Chondrocyte (in vitro differentiated cells): ENCODE measurements at places on chromosomes 2 and 18. TPM values are rescaled to one million over a fixed set of nuclear protein-coding genes. Genes with fewer than 3 reads are reported as not detected.
A peak's percentile ranks its signal among the peaks of the same experiment; 100 is the strongest.

DNA sequence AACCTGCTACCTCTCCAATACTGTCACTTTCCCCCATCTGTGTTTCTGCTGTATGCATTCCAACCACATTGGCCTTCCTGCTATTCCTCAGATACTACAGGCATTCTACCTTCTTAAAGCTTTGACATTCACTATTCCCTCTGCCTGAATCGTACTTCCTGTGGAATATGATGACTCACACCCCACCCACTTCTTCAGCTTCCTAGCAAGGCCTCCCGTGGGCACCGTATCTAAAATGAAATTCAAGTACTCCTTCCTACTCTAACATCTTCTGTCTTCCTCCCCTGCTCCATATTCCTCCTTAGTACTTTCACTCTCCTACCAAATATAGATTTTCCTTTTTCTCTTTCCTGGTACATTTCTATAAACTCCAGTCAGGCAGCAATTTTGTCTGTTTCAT is 710.4 kb downstream of the RNF144A start:
- H3K36me3 ChIP-seq: no peaks in the 10 kb centered on the region
- no peak for DNase-seq
- H3K4me1 ChIP-seq: no peaks in the 10 kb centered on the region
- no peak overlapping the region for H3K27ac ChIP-seq

Gene GPR75
- 1.1 to 2.4 TPM (median 1.2 TPM) in 3 replicates for total RNA-seq

Gene RBKS
- 0.45 to 1.3 TPM (median 0.49 TPM) in 3 replicates for total RNA-seq

DNA sequence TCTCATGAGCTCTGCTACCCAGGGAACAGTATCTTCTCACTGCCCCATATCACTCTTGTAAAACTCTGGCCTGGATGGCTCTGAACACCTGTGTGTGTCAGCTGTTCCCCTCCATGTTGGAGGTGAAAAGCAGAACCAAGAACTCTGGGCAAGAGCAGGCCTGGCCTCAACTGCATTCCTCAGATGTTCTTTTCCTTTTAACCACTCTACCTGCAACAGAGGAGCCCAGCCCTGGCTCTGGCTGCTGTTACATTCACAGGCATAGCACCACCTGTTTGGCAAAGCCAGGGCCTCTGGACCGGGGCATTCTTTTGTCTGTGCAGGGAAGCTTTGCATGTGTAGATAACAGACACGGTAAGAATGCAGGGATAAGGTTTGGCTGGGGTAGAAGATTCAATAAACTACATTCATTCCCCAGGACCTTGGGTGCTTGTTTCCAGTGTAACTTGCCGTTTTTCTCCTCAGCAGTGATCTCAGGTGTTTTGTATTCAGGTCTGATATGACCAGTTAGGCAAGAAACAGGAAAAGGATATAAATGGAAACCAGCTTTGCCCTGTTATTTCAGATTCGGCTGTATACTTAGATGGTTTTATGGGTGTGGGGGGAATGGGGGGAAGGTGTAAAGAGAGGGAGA is 95.1 kb downstream of the SPTBN1 start:
- no peak overlapping the region for H3K4me3 ChIP-seq
- no peak overlapping the region for H3K27ac ChIP-seq
- peaks cover 33% of the 10 kb centered on the region for H3K4me1 ChIP-seq
- no peaks in the 10 kb centered on the region for H3K27me3 ChIP-seq
- DNase-seq: no peak

DNA sequence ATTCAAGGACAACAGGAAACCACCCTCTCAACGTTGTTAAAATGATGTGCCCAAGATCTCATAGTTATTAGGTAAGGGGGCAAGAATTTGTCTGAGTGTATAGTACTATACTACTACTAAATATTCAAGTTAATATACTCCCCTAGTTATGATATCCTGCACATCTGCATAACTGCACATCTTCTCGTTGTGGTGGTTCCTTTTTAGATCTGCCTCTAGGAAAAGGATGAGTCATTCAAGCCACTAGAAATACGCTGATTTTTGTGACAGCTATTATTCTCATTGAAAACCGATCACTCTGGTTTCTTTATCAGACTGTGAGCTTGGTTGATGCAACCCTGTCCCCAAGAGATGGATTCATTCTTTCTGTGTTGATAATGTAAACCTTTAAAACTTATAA is 1067.0 kb upstream of the FANCL start:
- DNase-seq: no peak
- no peaks in the 10 kb centered on the region for H3K36me3 ChIP-seq
- H3K27me3 ChIP-seq: peaks cover 21% of the 10 kb centered on the region
- H3K4me1 ChIP-seq: no peaks in the 10 kb centered on the region

DNA sequence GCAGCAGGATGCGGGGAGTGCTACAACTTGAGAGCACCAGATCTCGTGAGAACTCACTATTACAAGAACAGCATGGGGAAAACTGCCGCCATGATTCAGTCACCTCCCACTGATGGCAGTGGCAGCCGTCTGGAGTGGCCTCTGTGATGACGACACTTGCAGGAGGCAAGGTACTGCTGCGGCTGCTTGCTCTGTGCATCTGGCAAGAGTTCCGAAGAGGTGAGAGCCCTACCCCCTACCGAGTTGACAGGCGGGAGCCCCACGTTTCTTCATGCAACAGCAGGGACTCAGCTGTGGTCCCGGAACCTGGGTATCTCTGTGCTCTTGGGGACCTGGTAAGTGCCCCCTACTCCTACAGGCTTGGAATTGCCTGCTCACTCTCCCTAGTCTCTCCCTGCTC is 1672.7 kb upstream of the TMEFF2 start:
- H3K4me1 ChIP-seq: no peaks in the 10 kb centered on the region
- H3K4me3 ChIP-seq: no peak overlapping the region
- peak; percentile 82 for DNase-seq
- H3K36me3 ChIP-seq: peaks cover 2% of the 10 kb centered on the region

DNA sequence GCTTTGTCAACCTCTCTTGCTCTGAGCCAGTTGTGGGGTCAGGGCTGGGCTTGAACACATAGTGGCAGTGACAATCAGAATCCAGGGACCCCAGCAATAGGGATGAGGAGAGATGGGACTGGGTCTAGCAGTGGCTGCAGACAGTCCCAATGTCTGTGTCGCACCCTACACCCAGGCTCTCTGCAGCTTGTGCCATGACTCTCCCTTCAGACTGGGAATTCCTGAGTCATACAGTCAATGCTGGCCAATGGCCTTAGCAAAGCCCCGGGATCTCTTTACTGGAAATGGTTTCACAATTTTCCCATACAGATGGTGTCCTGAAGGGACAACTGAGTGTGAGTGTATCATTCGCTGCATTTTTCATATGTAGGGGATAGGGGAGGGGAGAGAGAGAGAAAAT is 74.2 kb upstream of the CELF4 start:
- no peak for DNase-seq
- H3K27me3 ChIP-seq: no peaks in the 10 kb centered on the region
- H3K36me3 ChIP-seq: no peaks in the 10 kb centered on the region
- H3K4me1 ChIP-seq: no peaks in the 10 kb centered on the region
- no peak overlapping the region for H3K4me3 ChIP-seq

DNA sequence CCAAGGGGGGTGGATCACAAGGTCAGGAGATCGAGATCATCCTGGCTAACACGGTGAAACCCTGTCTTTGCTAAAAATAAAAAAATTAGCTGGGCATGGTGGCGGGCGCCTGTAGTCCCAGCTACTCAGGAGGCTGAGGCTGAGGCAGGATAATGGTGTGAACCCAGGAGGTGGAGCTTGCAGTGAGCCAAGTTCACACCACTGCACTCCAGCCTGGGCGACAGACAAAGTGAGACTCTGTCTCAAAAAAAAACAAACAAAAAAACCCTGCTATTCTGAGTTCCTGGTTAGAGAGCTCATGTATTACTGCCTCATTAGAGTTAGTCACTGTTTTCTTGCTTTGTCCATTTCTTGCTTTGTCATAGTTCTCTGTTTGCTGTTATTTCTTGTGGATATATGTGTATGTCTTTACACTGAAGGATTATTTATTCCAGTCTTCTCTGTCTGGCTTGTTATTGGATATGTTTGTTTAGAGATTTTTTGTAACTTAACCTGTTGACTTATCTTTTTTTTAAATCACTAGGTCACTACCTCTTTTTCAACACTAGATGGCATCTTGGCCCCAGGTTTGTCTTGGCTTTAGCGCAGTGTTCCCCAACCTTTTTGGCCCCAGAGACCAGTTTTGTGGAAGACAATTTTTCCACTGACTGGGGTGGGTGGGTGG is 17.0 kb downstream of the TTLL4 start:
- peaks cover 21% of the 10 kb centered on the region for H3K4me1 ChIP-seq
- no peak for DNase-seq
- H3K27ac ChIP-seq: peak overlapping the region; percentile 53

GRCh38 chr18:73942081-73942625 is 205.5 kb downstream of the FBXO15 start:
- no peaks in the 10 kb centered on the region for H3K4me1 ChIP-seq
- H3K27me3 ChIP-seq: peaks cover 7% of the 10 kb centered on the region
- no peak for DNase-seq
- H3K4me3 ChIP-seq: no peak overlapping the region

Gene ST6GAL2
- total RNA-seq: 144 to 319 TPM (median 144 TPM) in 3 replicates

- H3K4me1 ChIP-seq: no peaks in the 10 kb centered on the region
- DNase-seq: no peak
- no peak overlapping the region for H3K4me3 ChIP-seq
- no peaks in the 10 kb centered on the region for H3K27me3 ChIP-seq
- H3K27ac ChIP-seq: no peak overlapping the region
- H3K36me3 ChIP-seq: no peaks in the 10 kb centered on the region
Measured at GRCh38 chr18:27616324-27616723, 431.2 kb upstream of the CHST9 start.
